ENCODE measurements at places on chromosomes 7 and 10. TPM values are rescaled to one million over a fixed set of nuclear protein-coding genes. Genes with fewer than 3 reads are reported as not detected.

Gene FZD1
- 2.0 TPM for total RNA-seq

Gene ENO4
- total RNA-seq = 1.1 TPM

- no peak overlapping the region for H3K4me3 ChIP-seq
- H3K36me3 ChIP-seq = no peaks in the 10 kb centered on the region
- no peak overlapping the region for H3K27ac ChIP-seq
- no peak for DNase-seq
These were observed 4.4 kb upstream of the BICC1 start for GRCh38 chr10:58508316-58508715.

GRCh38 chr7:92963566-92963965 lies 127.2 kb upstream of the CDK6 start:
- H3K4me1 ChIP-seq = no peaks in the 10 kb centered on the region
- no peaks in the 10 kb centered on the region for H3K36me3 ChIP-seq
- H3K4me3 ChIP-seq = no peak overlapping the region

DNA sequence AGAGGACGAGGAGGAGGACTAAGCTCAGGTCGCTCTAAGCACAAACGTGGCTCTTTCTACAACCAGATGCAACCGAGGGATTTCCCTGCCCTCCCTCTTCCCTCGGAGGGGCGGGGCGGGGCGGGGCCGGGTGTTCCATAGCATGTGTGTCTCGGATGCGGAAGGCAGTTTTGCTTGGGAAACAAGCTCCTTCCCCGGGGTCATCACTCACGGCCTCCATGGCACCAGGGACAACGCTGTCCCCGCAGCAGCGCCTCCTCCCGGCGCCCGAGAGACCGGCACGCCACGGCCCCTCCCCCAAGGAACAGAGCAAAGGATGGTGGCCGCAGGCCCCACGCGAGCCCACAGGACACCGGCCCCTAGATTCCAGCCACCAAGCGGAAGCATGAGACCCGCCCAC lies 110.5 kb downstream of the PAXIP1 start:
- no peaks in the 10 kb centered on the region for H3K4me1 ChIP-seq
- peaks cover 15% of the 10 kb centered on the region for H3K27me3 ChIP-seq
- no peak for DNase-seq
- H3K36me3 ChIP-seq = peaks cover 69% of the 10 kb centered on the region
- no peak overlapping the region for H3K27ac ChIP-seq

DNA sequence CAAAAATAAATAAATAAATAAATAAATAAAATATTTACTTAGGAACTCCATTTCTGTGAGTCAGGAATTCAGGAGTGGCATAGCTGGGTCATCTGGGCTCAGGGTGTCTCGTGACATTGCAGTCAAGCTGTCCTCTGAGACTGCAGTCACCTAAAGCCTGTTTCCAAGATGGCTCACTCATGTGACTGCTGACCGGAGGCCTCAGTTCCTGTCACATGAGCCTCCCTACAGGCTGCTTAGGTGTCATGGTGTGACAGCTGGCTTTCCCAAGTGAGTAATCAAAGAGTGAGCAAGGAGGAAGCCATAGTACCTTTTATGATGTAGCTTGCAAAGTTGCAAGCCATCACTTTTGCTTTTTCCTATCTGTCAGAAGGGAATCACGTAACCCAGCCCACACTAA lies 128.6 kb upstream of the KCTD7 start:
- no peak overlapping the region for H3K4me3 ChIP-seq
- no peaks in the 10 kb centered on the region for H3K36me3 ChIP-seq
- H3K27me3 ChIP-seq = no peaks in the 10 kb centered on the region
- H3K4me1 ChIP-seq = 0 out of 2 replicates have a peak, but pooled peaks cover 3% of the 10 kb centered on the region

DNA sequence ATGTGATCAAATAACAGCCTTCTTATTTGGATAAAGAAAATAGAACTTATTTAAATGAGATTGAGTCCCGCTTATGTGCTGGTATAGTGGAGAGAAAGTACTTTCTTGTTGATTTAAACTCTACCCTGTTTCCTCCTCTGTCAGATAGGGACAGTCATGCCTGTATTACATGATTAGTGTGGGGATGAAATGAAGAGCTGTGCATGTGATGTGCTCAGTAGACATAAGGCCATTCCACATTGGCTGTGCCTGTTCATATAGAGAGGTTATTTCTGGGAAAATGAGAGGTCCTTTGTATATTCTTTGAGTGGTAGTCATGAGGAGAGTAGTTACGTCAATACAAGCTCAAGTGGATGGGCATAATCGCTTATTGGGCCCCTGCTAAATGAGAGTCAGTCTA lies 5.7 kb downstream of the MTURN start:
- H3K4me3 ChIP-seq = no peak overlapping the region
- peaks cover 30% of the 10 kb centered on the region for H3K27me3 ChIP-seq
- H3K4me1 ChIP-seq = 0 out of 2 replicates have a peak, but pooled peaks cover 3% of the 10 kb centered on the region
- H3K36me3 ChIP-seq = no peaks in the 10 kb centered on the region
- DNase-seq = no peak

Gene CPN1
- total RNA-seq = 0.66 TPM

- H3K4me1 ChIP-seq = peaks cover 24% of the 10 kb centered on the region
- DNase-seq = no peak
- H3K27me3 ChIP-seq = peaks cover 28% of the 10 kb centered on the region
- no peak overlapping the region for H3K27ac ChIP-seq
- peaks cover 56% of the 10 kb centered on the region for H3K36me3 ChIP-seq
These were observed 10.3 kb upstream of the GARS1 start for GRCh38 chr7:30584415-30584814.

GRCh38 chr10:7950981-7951847 lies 103.3 kb upstream of the GATA3 start:
- DNase-seq = no peak
- H3K27me3 ChIP-seq = no peaks in the 10 kb centered on the region
- peak overlapping the region; percentile 51 for H3K27ac ChIP-seq
- H3K4me1 ChIP-seq = peaks cover 18% of the 10 kb centered on the region

Gene TRIM50
- total RNA-seq = 0.16 TPM

DNA sequence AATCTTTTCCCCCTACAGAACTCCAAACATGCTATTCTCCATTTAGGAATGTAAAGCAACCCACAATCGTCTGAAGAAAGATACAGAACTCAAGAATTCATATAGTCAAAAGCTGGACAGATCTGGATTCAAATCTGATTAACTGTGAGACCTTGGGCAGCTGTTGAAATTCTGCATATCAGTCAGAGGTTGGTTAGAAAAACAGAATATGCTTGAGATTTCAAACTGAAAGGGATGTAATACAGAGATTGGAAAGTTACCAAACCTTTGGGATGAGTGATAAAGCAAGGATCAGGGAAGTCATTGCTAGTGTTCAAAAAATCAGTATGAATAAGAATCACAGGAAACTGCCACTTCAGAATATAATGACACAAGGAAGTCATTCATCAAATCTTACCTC lies 406.6 kb downstream of the HTR7 start:
- peaks cover 8% of the 10 kb centered on the region for H3K4me1 ChIP-seq
- H3K36me3 ChIP-seq = no peaks in the 10 kb centered on the region
- H3K27me3 ChIP-seq = no peaks in the 10 kb centered on the region
- H3K4me3 ChIP-seq = no peak overlapping the region
- 0 out of 2 replicates have a peak overlapping the region, but pooled peaks have one; percentile 19 for H3K27ac ChIP-seq
- DNase-seq = no peak

DNA sequence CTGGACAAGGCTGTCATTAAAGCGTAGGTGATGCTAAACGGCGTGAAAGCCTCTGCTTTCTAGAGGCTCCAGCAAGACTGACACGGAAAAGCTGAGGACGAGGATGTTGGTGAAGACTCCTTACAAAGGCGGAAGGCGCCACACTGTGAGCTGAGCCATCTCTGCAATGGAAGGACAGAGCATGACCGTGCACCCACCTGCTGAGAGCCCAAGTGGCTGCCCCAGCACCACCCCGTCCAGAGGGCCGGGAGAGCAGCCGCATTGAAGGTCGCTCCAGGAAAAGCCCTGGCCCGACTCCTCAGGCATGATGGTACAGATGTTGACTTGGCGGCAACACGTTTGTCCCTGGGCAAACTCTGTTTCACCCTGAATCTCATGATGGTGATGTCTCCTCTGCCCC lies 492.7 kb downstream of the DNAJB6 start:
- H3K27ac ChIP-seq = no peak overlapping the region
- H3K4me1 ChIP-seq = peaks cover 4% of the 10 kb centered on the region
- H3K36me3 ChIP-seq = peaks cover 25% of the 10 kb centered on the region
- no peak for DNase-seq
- H3K4me3 ChIP-seq = no peak overlapping the region

Gene LGI1
- total RNA-seq = not detected

- no peak overlapping the region for H3K4me3 ChIP-seq
- peaks cover 6% of the 10 kb centered on the region for H3K27me3 ChIP-seq
- H3K4me1 ChIP-seq = peaks cover 20% of the 10 kb centered on the region
- DNase-seq = no peak
- H3K36me3 ChIP-seq = peaks cover 3% of the 10 kb centered on the region
These were observed 40.8 kb upstream of the PFKFB3 start for GRCh38 chr10:6161921-6162320.

Gene SLC29A3
- 11.1 TPM for total RNA-seq
